Osteoblast (primary cell): ENCODE measurements at places on chromosomes 13 and 19.

DNA sequence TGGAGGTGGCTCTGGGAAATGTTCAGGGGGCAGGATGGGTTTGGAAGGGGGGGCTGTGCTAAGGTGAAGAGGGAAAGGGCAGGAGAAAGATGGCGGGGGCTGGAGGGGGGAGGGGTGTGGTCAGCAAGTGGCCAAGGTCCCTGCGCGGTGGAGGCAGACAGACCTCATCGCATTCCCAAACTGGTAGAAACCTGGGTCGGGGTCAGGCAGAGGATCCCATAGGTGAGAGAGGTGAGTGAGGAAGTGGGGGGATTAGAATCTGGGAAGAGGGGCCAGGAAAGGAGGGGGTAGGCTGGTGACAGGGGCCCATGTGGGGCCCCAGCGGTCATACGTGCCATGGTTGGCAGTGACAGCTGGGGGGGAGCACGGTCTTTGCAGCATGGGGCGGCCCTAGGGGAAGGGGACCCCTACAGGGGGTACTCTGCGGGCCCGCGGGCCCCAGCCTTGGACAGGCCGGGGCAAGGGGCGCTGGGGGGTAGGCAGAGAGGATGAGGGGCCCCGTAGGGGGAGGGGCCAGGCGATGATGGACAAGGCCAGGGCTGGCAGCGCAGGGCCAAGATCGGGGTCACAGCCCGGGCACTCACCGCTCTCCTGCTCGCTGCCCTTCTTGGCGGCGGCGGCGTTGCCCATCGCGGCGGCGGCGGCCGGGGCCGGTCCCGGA lies 514 bp downstream of the PRKACA start:
- DNase-seq: peak; percentile 73

- no peak for DNase-seq
These were observed 115.3 kb downstream of the TBC1D4 start for GRCh38 chr13:75366380-75367280.

DNA sequence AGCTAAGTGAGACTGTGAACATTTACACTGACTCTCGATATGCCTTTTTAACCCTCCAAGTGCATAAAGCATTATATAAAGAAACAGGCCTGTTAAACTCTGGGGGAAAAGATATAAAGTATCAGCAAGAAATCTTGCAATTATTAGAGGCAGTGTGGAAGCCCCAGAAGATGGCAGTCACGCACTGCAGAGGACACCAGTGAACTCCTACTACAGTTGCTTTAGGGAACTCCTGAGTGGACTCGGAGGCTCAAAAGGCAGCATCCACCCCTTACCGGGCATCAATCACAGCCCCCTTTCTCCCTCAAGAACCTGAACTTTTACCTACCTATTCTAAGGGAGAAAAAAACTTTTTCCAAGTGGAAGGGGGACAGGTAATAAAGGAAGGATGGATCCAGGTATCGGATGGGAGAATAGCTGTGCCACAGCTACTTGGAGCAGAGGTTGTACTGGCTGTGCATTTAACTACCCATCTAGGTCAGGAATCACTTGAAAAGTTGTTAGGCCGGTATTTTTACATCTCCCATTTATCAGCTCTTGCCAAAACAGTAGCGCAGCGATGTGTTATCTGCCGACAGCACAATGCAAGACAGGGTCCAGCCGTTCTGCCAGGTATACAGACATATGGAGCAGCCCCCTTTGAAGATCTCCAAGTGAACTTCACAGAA lies 80.1 kb downstream of the ZNF486 start:
- DNase-seq: no peak

GRCh38 chr19:29876414-29876813 lies 64.6 kb downstream of the CCNE1 start:
- DNase-seq: no peak

- DNase-seq: peak; percentile 85
These were observed 3.8 kb downstream of the ATP4B start for GRCh38 chr13:113654175-113654560.

- DNase-seq: no peak
These were observed 121.0 kb downstream of the MRPL57 start for GRCh38 chr13:21297447-21297846.

GRCh38 chr19:28486473-28486872 lies 726.5 kb downstream of the UQCRFS1 start:
- no peak for DNase-seq

DNA sequence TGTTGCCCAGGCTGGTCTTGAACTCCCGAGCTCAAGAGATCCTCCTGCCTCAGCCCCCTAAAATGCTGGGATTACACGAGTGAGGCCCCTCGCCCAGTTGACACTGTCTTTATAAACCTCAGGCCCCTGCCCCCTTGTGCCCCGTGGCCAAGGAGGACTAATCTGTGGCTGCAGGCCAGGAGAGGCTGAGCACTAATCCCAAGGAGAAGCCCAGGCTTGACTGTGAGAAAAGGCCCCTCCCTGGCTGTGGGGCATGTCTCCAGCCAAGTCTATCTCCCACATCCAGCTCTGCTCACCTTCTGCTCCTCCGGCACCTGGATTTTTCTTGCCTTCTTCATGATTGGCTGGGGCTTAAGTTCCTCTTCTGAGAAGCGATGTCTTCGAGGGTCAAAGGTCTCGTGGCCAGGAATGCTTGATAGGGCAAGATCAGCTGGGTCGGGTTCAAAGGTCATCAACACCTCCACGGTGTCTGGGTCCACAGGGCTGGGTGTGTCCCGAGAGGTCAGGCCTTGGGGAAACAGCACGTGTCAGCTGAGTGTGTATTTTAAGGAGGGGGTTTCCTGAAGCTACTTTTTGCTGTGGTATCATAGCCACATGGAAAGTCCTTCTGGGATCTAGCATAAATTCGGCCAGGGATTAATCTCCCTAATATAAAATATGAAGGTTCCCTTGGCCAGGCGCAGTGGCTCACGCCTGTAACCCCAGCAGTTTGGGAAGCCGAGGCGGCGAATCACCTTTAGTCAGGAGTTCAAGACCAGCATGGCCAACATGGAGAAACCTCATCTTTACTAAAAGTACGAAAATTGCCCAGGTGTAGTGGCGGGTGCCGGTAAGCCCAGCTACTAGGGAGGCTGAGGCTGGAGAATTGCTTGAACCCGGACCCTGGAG lies 3.8 kb downstream of the DBP start:
- DNase-seq: peak; percentile 83

DNA sequence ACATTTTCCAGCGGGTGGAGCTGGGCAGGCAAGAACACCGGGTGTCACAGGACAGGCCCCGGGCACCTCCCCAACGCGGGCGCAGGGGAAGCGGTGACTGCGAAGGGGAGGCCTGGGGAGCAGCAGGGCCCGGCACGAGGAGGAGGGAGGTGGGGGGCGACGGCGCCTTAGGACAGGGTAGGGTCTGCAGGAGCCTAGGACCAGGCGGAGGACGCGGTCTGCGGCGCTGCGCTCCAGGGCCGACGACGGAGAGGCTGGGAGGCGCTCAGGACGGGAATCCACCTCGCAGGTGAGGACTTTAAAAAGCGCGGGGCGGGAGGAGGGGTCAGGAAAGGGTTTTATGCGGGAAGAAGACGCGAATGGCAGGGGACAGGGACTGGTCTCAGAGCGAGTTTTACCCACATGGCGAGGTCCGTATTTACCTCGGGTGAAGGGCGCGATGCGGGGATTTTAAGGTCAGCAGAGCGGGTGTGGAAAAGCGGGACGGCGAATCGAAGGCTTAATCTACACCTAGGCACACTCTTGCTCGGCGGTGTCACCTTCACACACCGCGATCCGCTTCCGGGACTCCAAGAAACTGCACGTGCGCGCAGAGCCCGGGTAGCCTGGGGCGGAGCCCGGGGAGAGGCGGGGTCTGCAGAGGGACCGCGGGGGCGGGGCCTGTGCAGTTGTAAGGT lies 13.5 kb downstream of the ERVV-2 start:
- DNase-seq: peak; percentile 66

GRCh38 chr19:32611161-32611560 lies 30.2 kb downstream of the PDCD5 start:
- DNase-seq: no peak

DNA sequence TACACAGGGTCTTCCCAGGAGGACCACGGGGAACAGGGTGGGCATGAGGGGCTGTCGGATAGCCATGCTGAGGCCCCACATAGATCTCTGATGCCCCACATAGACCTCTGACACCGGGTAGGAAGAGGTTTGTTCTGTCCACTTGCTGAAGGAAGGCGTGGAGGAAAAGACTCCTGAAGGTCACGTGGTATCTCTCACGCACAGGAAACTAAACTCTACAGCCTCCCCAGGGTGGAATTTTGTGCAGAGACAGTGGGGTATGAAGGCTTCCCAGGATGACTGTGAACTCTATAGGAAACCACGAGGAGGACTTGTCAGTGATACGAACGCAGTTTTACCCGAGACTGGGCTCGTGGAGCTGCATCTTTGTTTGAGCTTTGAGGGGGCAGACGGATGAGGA lies 2.8 kb downstream of the EVI5L start:
- DNase-seq: no peak

DNA sequence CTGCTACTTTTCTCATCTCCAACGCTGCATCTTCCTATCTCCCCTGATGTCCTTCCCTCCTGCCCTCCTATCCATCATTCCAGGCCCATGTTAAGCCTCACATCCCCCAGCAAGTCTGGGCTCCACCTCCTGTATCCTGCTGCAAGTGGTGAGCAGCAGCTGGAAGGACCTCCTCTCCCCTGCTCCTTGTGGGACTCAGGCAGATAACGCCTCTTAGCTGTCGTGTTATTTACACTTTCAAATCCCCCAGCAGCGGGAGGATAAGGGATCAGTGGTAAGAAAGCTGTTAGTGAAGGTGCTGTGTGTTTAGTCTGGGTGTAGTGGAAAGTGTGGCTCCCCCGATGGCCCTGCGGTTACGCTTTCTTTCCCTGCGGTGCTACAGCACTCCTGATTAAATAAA lies 211.9 kb downstream of the ZNF536 start:
- DNase-seq: no peak

- DNase-seq: no peak
These were observed 21.9 kb upstream of the UBE2L5 start for GRCh38 chr13:30400376-30400775.

GRCh38 chr13:103282571-103283450 lies 216.6 kb upstream of the SLC10A2 start:
- peak; percentile 76 for DNase-seq

GRCh38 chr13:21005193-21005592 lies 56.2 kb downstream of the LATS2 start:
- no peak for DNase-seq

DNA sequence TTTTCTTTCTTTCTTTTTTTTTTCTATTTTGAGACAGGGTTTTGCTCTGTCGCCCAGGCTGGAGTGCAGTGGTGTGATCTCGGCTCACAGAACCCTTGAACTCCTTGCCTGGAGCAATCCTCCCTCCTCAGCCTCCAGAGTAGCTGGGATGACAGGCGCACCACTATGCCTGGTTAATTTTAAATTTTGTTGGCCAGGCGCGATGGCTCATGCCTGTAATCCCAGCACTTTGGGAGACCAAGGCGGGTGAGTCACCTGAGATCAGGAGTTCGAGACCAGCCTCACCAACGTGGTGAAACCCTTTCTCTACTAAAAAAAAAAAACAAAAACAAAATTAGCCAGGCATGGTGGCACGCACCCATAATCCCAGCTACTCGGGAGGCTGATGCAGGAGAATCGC lies 8.7 kb upstream of the SBNO2 start:
- no peak for DNase-seq

DNA sequence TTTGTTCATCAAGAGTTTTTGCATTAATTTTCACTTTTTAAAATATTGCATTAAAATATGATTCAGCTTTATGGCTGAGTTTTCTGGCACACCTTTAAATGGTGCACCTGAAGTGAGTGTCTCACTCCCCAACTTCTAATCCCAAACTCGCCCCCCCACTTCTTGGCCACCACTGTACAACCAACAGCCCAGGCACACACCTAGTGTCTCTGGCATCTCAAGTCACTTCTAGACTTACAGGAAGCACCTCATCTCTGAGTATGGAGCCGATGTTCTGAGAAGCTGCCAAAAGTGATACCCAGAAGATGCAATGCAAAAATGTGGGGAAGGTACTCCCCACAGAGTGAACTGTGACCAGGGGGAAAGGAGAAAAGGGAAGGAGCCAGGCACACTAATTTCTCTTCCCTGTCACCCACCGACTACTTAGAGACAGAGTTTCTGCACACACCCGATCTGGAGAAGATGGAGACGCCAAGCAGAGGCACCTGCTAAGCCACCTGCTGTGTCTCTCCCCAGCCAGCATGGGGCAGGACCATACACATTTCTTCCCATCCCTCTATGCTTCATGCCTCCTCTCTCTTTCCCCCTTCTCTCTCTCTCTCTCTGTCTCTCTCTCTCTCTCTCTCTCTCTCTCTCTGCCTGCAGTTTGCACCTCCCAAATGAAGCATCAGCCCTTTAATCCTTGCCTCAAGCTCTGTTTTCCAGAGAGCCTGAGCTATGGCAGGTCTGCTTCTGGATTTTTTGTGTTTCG lies 155.3 kb upstream of the ZNF507 start:
- DNase-seq: no peak

DNA sequence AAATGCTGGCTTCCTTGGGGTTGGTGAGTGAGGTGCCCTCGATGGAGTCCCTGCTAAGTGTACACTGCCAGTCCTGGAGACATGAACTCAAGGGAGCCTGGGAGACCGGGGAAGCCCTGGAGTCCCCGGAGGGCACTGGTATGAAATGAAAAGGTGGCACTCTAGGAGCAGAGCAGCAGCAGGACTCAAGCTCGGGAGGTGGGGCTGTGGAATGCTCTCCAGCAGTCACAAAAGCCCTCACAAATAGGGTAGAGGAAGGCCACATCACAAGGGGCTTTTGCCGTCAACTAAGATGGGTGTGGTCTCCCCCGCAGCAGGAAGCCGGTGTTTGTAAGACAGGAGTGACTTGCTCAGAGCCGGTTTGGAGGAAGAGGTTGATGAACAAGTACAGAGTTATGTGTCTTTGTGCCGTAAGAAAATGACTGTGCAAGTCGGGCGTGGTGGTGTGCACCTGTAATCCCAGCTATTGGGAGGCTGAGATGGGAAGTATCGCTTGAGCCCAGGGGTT lies 19.3 kb downstream of the CCNE1 start:
- peak; percentile 58 for DNase-seq

DNA sequence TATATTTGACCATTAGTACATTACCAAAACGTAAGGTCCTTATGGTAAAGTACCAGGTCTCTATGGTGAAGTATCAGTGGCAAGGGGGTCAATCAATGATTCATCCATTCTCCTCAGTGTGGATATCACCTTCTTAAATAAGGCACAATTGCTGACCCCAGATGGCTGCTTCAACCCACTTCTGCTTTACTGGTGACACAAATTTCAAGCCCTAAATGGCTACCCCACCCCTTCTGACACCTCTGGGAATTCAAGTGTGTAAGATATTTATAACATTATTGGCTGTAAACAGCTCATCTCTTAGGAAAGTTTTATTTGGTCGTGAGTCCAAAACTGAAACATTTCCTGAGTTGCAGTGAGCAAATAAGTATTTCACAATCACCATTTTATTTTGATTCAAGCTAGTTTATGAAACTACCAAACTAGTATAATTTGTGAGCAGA lies 7.9 kb upstream of the WBP4 start:
- peak; percentile 36 for DNase-seq

GRCh38 chr13:95153647-95154412 lies 147.4 kb downstream of the ABCC4 start:
- no peak for DNase-seq

GRCh38 chr13:27622881-27623280 lies 1.2 kb downstream of the POLR1D start:
- DNase-seq: no peak
